ENCODE measurements at places on chromosomes 3 and 15.

DNA sequence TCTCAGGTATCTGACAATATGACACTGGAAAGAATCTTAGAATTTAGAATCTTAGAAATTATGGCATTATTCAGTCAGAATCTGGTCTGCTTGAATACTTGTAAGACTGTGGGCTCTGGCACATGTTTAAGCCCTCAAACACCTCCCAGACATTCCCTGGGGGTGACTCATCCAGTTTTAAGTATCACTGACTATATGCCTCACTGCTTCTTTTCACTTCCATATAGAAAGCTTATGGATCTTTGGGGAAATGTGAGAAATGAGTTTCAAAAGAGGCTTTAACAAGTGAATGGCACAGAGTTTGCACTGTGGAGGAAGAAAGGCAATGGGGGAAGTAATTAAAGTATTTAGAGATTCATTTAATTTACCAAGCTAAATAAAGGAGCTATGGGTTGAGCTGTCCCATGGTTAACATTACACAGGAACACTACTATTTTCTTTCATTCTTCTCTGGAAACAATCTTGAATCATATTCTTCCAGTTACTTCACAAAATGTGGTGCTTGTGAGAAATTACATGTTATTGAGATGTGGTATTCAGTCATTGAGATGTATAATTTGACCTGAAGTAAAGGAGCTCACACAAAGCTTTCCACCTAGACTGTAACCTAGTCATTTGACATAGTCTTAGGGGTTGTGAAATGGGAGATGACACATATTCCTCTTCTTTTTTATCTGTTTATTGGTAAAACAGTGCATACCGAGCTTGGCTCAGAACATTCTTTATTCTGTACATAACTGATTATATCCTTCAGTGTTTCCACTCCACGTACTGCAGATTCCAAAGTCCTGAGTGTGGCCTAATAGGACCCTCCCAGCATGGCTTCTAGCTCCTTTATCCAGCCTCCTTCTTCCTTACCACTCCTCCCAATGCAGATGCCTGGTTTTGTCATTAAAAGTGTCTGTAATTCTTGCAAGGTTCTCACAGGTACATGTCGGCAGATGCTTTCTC lies 544.6 kb upstream of the NECTIN3 start:
- no peak for DNase-seq

DNA sequence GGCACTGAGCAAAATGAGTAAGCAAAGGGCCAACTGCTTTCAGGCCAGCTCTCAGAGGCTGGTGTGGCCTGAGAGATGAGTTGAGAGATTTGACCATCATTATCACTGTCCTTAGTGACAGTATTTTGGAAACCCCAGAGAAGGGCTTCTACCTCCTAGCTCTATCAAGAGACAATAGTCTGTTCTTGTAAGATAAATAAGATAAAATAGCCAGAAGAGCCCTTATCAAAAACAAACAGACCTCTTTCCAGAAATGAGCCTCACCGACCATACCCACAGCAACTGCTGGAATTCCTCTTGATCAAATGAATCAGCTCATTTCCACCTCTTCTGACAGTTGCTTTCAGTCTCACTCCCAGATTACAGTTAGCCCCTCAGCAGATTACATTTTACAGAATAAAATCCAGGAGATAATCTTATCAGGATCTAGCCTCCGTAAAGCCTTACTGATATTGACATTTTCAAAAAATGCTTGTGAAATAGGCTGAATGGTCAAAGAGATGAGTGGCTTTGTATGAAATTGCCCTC lies 4.5 kb downstream of the HDC start:
- DNase-seq = no peak

GRCh38 chr3:17832016-17832415 lies 89.6 kb upstream of the TBC1D5 start:
- DNase-seq = no peak

DNA sequence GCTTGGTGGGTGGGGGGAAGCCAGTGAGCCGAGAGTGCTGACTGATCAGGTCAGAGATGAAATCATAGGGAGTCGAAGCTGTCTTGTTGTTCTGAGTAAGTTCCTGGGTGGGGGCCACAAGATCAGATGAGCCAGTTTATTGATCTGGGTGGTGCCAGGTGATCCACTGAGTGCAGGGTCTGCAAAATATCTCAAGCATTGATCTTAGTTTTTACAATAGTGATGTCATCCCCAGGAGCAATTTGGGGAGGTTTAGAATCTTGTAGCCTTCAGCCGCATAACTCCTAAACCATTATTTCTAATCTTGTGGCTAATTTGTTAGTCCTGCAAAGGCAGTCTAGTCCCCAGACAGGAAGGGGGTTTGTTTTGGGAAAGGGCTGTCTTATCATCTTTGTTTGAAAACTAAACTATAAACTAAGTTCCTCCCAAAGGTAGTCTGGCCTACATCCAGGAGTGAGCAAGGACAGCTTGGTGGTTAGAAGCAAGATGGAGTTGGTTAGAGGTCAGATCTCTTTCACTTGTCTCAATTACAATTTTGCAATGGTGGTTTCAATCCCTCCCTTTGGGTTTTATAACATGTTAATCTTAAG lies 18.7 kb upstream of the MTMR14 start:
- no peak for DNase-seq

- DNase-seq = no peak
These were observed 30.8 kb downstream of the TPRG1 start for GRCh38 chr3:189202583-189202982.

- DNase-seq = no peak
These were observed 19.5 kb downstream of the PSTPIP1 start for GRCh38 chr15:77014132-77015081.

- DNase-seq = peak; percentile 23
These were observed 188.7 kb upstream of the LINGO1 start for GRCh38 chr15:77821188-77821958.

- no peak for DNase-seq
These were observed 126.1 kb downstream of the SERPINI1 start for GRCh38 chr3:167861649-167862048.

- DNase-seq = no peak
These were observed 3.6 kb upstream of the STARD5 start for GRCh38 chr15:81327516-81327915.

Measured in activated naive CD4-positive, alpha-beta T cell treated with anti-CD3 and anti-CD28 coated beads, Interleukin-2, amount 50 U/mL, for 16 hours (primary cell).